ENCODE measurements at places on chromosomes 7 and 10.

GRCh38 chr7:156334636-156335035 lies 305.9 kb upstream of the RNF32 start:
- peak; percentile 1 for DNase-seq

GRCh38 chr7:159070431-159071148 lies 74.1 kb downstream of the VIPR2 start:
- DNase-seq: no peak

DNA sequence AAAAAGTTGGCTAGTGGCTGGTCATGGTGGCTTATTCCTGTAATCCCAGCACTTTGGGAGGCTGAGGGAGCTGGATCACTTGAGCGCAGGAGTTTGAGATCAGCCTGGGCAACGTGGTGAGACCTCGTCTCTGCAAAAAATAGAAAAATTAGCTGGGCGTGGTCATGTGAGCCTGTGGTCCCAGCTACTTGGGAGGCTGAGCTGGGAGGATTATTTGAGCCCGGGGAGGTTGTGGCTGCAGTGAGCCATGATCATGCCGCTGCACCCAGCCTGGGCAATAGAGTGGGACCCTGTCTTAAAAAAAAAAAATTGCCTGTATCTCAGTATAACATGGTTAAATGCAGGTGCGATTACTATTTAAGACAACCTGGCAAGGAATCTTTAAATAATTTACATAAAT lies 61.0 kb downstream of the ADD3 start:
- no peak for DNase-seq

GRCh38 chr10:124619195-124619594 lies 125.0 kb downstream of the FAM53B start:
- no peak for DNase-seq

GRCh38 chr7:123641901-123642300 lies 13.8 kb upstream of the LMOD2 start:
- no peak for DNase-seq

GRCh38 chr10:97589479-97589878 lies at the start of gene C10orf62:
Gene C10orf62, plus strand, starts transcription at chr10:97589721. Its CDS starts 177 bp downstream, at chr10:97589898.
- DNase-seq: no peak

- no peak for DNase-seq
These were observed 19.1 kb upstream of the VOPP1 start for GRCh38 chr7:55591282-55591931.

DNA sequence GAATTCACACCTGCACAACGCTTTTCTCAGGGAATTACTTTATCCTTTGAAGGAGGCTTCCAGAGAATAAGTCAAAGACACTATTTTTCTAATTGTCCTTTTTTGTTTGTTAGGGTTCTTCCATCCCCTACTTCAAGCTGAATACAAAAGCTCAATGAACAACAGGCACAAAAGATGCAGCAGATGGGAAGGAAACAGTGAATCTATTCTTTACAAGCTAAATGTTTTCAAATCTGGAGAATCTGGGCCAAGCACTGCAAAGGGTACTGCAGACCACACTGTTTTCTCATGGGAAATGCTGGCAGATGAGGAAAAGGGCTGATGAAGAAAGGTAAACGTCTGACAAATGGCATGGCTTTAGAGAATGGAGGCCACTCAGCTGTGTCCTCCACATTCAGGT lies 18.5 kb downstream of the LIPA start:
- DNase-seq: no peak

DNA sequence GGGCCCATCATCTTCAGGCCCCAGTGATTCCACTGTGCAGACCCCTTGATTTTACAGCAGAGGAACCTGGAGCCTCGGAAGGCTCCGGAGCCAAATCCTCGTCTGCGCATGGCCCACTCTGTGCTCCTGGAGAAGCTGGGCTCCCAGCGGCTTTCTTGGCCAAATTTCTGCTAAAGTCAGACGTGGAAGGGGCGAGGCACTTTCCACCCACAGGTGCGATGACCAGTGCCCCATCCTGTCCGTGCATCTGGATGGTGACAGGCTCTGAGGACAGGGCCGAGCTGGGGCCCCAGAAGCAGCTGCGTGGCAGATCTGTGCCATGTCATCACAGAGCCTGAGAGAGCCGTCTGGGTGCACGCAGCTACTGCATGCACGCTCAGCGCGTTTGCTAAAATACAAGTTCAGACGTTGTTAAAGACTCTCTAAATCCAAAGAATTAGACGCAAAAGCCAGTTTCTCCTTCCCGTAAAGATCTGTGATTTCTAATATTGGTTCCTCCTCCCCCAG lies 57.2 kb downstream of the JAKMIP3 start:
- no peak for DNase-seq

DNA sequence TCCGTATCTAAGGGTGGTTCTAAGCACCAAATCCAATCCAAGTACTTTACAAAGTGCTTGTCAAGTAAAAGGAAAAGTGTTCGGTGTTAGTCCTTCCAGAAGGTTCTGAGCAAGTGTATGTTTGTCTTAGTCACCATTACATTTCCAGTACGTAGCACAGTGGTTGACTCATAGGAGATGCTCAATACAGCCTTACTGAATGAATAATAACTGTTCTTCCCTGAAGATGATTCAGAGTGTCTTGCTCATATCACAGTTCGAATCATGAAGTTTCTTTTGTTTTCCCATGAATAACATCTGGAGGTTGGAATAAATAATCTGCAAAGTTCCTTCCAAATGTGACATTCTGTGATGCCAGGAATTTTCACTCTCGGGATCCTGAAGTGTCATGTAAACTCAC lies 53.4 kb downstream of the WNT2 start:
- DNase-seq: peak; percentile 87

DNA sequence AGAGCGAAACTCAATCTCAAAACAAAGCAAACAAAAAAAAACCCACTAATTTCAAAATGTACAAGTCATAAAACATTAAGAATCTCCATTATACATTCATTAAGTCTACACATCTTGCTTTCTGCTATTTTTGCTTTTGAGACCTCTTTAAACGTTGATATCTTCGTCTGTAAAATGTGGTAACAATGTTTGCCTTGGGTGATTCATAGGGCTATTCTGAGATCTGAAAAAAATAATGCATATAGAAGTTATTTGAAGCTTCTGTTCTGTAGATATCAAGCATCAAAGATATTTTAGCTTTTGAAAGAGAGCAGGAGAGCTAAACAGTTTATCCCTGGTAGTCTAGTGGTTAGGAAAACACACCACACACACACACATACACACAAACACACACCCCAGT lies 158.1 kb upstream of the PLXDC2 start:
- no peak for DNase-seq

DNA sequence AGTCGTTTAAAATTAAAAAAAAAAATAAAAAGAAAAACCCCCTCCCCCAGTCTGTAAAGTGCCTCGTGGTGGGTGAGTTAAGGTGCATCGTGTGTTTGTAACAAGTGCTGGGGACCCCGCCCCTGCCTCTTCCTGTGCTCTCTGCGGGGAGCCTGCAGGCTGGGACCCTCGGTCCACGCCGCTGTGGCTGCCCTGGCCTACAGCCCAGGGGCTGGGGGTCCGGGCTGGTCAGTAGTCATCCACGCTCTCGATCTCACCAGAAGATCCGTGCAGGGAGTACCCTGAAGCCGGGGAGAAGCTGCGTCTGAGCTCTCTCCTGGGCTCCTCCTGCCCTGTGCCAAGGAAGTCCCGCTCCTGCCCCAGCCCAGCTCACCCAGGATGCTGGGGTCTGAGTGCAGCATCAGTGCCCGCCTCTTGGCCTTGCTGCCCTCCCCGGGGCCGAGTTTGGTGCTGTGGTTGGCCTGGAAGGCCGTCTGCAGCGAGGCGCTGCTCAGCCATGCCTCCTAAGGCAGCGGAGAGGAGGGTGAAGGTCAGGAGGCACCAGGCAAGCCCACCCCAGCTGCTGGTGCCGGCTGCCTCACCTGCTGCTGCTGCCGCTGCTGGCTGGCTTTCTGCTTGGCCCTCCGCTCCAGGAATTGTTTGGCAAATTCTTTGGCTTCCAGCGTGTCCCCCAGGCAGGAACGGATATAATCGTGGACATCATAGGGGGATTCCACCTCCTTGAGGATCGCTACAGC lies 8.1 kb downstream of the GNB2 start:
- DNase-seq: no peak

DNA sequence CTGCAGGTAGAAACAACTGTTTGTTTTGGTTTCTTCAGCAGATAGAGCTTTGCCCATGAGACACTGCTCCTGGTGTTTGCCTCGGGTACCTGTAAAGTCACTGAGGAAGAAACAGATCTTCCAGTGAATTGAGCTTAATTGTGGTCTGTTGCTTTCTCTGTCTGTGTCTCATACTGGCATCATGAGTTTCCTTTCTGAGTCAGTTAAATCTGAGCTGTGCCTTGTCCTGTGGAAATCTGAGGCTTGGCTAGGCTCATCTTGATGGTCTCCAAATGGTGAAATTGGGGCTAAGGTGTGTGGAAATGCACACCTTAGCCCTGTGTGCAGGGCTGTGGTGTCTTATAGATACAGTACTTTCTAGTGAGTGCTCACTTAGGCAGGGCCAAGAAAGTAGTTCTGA lies 67.4 kb downstream of the GBF1 start:
- DNase-seq: peak; percentile 40

DNA sequence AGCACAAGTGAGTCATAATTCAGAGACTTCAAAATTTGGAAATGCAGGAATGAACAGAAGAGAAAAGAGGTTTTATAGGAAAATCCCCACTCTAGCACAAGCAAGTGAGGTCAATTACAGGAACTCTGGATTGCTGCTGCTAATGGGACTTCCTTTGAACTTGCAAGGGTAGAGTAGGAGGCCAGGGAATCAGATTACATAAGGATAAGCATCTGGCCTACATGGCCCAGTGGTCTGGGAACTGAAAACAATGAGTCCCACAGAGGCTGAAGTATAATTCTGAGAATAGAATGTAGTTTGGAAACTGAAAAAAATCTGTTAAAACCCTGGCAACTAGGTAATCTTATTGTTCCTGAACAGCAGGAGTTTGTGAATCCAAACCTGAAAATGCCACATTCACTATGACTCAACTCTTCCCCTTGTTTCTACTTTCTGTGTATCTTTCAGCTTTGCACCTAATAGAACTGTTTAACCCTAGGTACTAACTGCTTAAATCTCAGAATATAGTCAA lies 66.5 kb downstream of the CTNNA3 start:
- peak; percentile 74 for DNase-seq

GRCh38 chr7:20932785-20933527 lies 146.3 kb upstream of the SP8 start:
- DNase-seq: no peak

- DNase-seq: no peak
These were observed 267.5 kb upstream of the KAT6B start for GRCh38 chr10:74558897-74559296.

GRCh38 chr10:130201043-130201380 lies 64.8 kb downstream of the GLRX3 start:
- no peak for DNase-seq

DNA sequence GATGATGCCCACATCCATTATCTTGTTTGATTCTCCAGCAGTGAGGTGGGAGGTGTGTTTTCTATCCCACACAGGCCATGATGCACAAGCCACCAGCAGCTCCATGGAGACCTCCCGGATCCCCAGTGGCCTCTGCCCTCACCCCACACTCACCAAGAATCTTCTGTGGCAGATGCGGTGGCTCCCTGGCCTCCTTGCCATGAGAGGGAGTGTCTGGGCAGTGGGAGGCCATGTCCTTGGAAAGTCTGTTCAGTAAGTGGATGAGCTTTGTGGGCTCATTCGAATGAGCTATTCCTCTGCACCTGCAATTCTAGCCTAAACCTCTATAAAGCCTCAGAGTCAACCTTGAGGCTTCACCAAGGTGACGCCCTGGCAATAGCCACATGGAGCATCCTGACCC lies 243.8 kb downstream of the TCERG1L start:
- DNase-seq: no peak

DNA sequence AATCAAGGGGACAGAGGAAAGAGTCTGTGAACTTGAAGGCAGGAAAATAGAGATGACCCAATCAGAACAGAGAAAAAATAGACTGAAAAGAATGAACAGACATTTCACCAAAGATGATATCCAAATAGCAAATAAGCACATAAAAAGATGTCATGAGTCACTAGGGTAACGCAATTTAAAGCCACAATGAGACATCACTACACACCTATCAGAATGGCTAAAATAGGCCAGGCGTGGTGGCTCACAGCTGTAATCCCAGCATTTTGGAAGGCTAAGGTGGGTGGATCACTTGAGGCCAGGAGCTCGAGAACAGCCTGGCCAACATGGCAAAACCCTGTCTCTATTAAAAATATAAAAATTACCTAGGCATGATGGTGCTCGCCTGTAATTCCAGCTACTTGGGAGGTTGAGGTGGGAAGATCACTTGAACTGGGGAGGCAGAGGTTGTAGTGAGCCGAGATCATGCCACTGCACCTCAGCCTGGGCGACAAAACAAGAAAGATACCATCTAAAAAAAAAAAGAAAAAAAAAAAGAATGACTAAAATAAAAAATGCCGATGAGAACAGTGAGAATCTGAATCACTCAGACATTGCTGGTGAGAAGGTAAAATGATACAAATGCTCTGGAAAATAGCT lies 100.9 kb downstream of the LHPP start:
- no peak for DNase-seq

- DNase-seq: peak; percentile 35
These were observed 1.2 kb upstream of the SGCE start for GRCh38 chr7:94656925-94657731.

DNA sequence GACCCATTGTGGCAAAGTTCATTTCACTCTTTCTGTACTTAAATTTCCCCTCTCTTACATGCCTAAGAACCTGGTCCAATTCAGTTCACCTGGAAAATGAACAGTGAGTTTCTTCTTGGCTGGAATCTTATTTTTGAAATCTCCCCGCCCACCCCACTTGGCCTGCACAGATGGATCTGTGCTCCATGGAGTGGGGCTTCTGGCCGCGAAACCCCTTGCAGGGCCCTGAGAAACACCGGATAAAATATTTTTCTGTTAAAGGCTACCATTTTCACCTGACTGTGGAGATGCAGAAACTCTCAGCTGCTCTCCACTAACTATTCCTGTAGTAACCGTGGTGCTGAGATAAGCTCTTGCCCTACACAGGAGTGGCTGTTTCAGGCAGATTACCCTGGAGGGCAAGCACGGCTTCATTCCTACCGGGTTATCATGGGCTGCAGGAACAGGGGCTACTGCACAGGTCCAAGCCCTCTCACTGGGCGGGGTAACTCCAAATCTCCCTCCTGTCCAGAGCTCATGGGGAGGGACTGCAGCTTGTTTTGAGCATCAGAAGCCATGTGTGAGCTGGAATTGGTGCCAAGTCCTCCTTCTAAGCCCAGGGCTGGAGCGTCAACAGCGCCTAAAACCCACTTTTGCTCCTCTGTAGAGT lies 118.9 kb downstream of the PRPF18 start:
- DNase-seq: no peak

- DNase-seq: no peak
These were observed at the start of gene COL26A1 for GRCh38 chr7:101362334-101363195. Gene COL26A1, plus strand, starts transcription at chr7:101362875. Its CDS starts 158 bp downstream, at chr7:101363033.

GRCh38 chr10:14707481-14707880 lies 67.2 kb downstream of the FAM107B start:
- DNase-seq: no peak

- no peak for DNase-seq
These were observed 11.2 kb downstream of the KPNA7 start for GRCh38 chr7:99196536-99197258.
